ENCODE measurements at places on chromosomes 5 and 9.
A peak's percentile ranks its signal among the peaks of the same experiment; 100 is the strongest.

- DNase-seq = no peak
These were observed 33.2 kb upstream of the GRAMD2B start for GRCh38 chr5:126390051-126390450.

- DNase-seq = no peak
These were observed 255.2 kb upstream of the TNC start for GRCh38 chr9:115373000-115373709.

GRCh38 chr5:107469485-107470294 is 201.0 kb downstream of the EFNA5 start:
- no peak for DNase-seq

DNA sequence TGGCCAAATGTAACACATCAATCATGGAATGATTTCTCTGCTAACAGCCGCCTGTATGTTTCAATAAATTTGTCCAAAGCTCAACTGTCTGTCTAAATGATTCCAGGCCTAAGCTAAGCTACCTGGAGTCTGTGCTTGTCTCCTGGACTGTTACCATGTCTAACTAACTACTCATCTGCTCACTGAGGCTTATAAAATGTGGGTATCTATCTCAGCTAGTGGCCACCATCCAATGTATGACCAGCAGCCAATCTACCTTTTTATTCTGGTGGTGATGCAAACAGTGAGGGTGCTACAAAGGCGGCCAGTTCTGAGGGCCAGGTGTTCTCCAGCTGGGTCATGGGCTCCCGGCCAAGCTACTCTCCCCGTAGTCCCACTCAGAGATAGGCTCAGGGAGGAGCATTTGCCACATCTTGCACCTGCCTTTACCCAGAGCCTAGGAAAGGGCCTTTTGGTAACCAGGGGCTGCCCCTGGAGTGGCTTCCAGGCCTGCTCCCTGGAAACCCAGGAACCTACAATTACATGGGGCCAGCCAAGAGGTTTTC is 59.1 kb downstream of the PFDN1 start:
- DNase-seq = no peak

GRCh38 chr9:74773886-74774479 is 113.7 kb downstream of the TRPM6 start:
- DNase-seq = peak; percentile 79

DNA sequence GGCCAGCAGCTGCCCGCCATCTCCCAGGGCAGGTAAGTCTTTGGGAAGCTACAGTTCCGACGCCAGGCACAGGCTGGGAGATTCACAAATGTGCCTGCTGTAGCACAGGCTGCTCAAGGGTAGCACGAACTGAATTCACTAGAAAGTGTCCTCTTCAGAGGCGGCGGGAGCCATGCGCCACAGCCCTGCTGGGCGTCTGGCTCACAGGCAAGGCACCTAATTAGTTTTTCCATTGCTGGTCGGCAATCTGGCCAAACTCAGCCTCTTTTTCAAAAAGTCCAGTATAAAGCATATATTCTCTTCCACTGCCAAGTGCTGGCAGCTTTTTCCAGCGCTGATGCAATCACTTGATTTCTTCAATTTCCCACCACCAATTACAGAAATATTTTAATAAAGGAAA is 128.9 kb upstream of the RAPGEF1 start:
- DNase-seq = no peak

GRCh38 chr5:104628911-104629310 is 1066.3 kb upstream of the NUDT12 start:
- no peak for DNase-seq

GRCh38 chr5:168303393-168304025 is 12.1 kb downstream of the WWC1 start:
- DNase-seq = no peak

- DNase-seq = peak; percentile 4
These were observed 332.4 kb upstream of the EFNA5 start for GRCh38 chr5:108003178-108003577.

DNA sequence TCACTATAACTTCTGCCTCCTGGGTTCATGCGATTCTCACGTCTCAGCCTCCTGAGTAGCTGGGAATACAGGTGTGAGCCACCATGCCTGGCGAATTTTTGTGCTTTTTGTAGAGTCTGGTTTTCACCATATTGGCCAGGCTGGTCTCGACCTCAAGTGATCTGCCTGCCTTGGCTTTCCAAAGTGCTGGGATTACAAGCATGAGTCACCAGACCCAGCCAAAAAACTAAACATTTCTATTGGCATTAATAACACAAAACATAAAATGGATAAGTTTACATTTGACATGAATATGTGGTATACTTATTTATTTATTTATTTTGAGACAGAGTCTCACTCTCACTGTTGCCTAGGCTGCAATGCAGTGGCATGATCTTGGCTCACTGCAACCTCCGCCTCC is 13.6 kb upstream of the REEP5 start:
- no peak for DNase-seq

- DNase-seq = no peak
These were observed at the start of gene SIT1 for GRCh38 chr9:35650341-35651158. SIT1 (minus strand) TSS chr9:35650931; CDS start chr9:35650853, 78 bp downstream.

- DNase-seq = no peak
These were observed 120.4 kb upstream of the SPRY4 start for GRCh38 chr5:142445266-142445665.

DNA sequence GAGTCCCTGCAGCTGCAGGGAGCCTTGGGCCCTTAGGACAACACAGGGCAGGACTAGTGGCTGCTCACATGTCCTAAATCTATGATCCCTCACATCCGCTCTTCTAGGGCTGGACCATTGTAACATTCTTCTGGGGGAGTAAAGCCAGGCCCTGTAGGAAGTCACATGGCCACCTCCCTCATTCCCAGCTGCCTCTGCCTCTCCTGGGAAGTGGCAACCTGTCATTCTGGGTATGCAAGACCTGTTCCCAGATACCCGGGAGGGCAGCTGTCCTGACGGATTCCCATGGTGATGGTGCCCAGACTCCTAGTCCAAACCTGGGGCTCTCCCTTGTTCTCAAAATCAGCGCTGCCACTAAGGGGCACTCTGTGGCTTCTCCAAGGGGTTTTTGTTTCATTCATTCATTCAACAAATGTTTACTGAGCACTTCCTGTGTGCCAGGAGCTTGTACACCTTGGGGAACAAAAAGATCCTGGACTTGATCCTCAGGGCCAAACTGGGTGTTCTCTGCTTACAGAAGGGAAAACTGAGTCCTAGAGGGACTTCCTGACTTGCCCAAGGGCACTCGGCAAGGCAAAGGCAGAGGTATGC is 85.6 kb downstream of the PSD2 start:
- DNase-seq = no peak

DNA sequence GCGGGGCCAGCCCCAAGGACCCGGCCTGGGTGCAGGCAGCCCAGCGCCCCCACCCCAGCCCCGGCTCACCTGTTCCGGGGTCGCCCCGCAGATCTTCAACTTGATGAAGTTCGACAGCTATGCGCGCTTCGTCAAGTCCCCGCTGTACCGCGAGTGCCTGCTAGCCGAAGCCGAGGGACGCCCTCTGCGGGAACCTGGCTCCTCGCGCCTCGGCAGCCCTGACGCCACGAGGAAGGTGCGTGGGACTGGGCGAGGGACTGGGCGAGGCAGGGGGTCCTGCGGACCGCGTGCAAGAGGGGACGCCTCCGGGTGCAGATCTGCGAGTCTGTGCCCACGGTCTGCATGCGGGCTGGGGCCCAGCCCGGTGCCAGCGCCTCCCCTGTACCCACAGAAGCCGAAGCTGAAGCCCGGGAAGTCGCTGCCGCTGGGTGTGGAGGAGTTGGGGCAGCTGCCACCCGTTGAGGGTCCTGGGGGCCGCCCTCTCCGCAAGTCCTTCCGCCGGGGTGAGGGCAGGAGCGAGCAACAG is 9.7 kb downstream of the RGS14 start:
- no peak for DNase-seq

GRCh38 chr5:10498350-10498749 is 56.7 kb downstream of the ROPN1L start:
- DNase-seq = no peak

GRCh38 chr5:78997090-78997489 is 12.0 kb upstream of the ARSB start:
- no peak for DNase-seq

- no peak for DNase-seq
These were observed 30.4 kb downstream of the FSTL4 start for GRCh38 chr5:133581918-133582317.

DNA sequence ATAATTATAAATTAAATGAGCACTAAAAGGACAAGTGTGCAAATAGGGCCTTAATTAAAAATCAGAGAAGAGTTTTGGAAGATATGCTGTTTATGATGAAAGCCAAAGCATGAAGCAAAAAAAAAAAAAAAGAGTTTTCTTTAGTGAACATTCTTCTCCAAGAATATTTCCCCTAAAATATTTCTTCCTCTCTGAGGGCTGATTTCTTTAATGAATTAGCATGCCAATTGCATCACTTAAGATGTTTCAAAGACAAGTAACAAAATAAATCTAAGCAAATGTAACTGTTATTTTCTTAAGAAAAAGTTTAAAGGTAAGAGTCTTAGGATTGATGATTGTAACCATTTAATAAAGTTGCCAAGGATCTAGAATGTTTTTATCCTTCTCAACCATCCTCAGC is 81.6 kb upstream of the MPDZ start:
- no peak for DNase-seq

Measured in hematopoietic multipotent progenitor cell treated with erythropoietin and hydrocortisone succinate and interleukin-3 and kit ligand, for 15 days (in vitro differentiated cells).